ENCODE measurements at places on chromosomes 3 and 15.

GRCh38 chr3:58565621-58566397 lies 11.4 kb downstream of the FAM107A start:
- no peak for DNase-seq

GRCh38 chr3:66395635-66396034 lies 105.2 kb downstream of the LRIG1 start:
- DNase-seq: no peak

DNA sequence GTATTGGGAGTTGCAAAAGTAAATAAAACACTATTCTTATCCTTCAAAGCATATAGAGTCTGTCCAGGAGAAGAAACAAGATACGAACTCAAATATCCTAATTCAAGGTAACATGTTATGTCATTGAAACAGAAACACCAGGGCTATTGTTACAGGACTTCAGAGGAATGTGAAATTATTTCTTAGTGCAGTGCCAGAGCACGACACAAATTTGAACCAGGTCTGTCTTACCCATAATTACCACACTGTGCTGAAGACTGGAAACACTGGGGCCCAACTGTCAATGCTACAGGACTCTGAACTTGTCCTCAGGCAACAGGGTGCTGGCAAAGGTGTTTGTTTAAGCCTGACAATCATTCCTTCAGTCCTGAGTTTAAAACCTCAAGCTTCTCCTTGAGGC lies 633.6 kb upstream of the UBE2E2 start:
- no peak for DNase-seq

DNA sequence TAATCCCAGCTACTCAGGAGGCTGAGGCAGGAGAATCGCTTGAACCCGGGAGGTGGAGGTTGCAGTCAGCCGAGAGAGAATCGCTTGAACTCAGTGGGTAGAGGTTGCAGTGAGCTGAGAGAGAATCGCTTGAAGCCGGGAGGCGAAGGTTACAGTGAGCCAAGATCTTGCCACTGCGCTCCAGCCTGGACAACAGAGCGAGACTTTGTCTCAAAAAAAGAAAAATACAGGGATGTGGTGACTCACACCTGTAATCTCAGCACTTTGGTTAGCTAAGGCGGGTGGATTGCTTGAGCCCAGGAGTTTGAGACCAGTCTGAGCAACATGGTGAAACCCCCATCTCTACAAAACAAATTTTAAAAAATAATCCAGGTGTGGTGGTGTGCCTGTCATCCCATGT lies 26.8 kb downstream of the UBE2E1 start:
- DNase-seq: no peak

GRCh38 chr3:61847784-61848462 lies 286.6 kb downstream of the PTPRG start:
- DNase-seq: no peak

GRCh38 chr3:195583831-195584542 lies at the start of gene APOD:
TSS of gene APOD (minus strand) at chr3:195583940. CDS start at chr3:195579461, 4,479 bp downstream.
- DNase-seq: no peak

GRCh38 chr3:69825446-69825845 lies 86.2 kb downstream of the MITF start:
- DNase-seq: no peak

- no peak for DNase-seq
Measured at GRCh38 chr15:70538278-70538677, 225.1 kb downstream of the UACA start.

DNA sequence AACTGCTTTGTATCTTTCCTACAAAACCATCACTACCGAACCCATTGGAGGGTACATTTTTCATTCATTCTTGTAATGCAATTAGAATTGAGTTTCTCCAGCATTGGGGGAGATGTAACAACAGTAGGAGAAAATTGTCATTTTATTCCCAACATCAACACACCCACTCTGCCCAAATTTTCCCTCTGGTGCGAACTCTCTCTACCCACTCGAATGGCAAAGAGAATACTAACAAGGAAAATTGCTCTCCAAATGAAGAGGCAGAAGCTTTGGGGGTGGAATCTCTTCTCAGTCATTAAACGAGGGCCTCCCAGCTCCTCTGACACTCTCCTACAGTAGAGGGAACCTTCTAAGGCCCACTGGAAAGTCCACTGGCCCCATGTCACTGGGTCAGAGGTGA lies 135.7 kb downstream of the MEGF11 start:
- DNase-seq: no peak

DNA sequence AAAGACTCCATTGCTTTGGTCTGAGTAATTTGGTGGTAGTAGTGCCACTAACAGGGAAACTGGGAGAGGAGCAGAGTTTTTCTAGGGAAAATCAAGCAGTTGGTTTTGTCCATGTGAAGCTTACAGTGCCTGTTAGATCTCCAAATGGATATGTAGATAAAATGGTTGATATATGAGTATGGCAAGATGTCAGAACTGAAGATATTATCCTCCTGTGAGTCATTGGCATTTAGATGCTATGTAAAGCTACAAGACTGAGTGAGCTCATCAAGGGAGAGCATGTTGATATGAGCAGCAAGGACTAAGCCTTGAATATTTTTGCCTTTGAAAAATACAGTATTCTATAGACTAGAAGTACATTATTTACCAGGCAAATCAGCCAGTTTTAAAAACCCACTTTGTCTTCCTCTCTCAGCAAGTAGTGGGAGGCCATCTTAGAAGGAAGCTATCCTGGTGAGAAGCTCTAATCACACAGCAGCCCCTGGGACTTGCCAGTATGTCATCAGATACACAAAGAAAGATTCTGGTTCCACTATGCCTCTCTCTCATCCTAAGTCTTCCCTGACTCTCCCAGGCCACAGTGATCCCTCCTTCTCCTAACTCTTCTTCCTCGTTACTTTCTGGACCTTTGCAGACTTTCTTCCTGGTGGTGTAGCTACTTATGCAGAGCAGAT lies 77.4 kb upstream of the ANKRD28 start:
- DNase-seq: no peak

GRCh38 chr3:194738254-194739093 lies 52.8 kb downstream of the FAM43A start:
- DNase-seq: no peak

DNA sequence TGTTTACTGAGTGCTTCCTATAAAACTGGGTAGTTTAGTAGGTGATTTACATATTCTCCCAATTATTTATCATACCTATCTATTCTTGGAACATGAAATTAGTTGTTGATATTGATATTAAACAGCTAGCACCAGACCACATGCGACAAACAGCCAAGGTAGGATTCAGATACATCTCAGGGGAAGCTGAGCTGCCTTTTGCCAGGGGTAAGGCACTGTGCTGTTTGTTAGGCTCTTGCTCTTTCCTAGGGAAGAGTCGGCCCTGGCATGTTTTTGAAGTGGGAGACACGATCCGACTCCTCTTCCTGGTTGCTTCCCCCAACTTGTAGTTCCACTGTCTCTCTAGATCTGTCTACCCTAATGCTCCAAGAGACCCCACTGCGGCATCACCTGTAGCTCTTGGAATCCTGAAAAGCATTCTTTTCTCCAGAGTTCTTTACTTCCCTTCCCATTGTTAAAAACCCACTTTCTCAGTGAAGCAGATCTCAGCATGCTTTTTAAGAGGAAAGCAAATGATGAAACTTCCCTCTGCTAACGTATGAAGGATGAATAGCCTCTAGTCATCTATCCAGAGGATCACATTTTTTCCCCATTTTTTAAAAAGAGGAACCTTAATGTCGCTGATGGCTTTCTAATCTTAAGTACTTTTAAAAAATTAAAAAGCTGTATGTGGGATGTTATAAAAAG lies 138.4 kb downstream of the GHSR start:
- no peak for DNase-seq

DNA sequence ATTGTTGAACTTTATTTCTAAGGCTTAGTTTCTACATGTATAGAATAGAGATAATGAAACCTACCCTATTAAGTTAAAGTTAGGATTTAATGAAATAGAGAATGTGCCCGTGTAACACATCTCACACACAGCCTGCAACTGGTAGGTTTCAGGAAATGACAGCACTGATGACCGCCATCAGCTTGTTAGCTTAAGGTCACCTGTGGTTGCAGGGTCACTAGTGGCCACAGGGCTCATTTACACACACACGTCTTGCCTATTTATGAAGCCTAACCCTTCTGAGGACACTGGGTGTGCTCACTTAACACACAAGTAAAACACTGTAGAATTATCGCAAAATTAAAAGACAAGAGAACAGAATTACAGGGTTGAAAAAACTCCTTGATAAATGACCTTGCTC lies 20.1 kb downstream of the CHRM5 start:
- DNase-seq: no peak

GRCh38 chr15:79105141-79105540 lies 14.6 kb upstream of the RASGRF1 start:
- no peak for DNase-seq

DNA sequence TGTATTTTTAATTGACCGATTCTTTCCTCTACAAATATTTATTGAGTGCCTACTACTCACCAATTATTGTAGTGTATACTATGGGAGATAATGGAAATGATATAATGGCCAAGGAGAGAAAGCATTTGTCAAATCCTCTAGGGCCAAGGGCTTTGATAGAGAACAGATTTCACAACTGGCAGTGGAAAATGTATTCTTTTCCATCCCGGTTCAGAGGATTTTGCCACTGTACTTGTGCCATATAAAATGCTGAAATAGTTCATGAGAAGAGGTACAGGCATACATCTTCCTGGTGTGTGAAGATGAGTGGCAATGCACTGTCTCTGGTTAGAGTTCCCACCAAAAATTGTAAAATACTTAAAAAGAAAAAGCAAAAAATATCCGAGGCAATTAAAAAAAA lies 451.6 kb upstream of the TPRG1 start:
- no peak for DNase-seq

DNA sequence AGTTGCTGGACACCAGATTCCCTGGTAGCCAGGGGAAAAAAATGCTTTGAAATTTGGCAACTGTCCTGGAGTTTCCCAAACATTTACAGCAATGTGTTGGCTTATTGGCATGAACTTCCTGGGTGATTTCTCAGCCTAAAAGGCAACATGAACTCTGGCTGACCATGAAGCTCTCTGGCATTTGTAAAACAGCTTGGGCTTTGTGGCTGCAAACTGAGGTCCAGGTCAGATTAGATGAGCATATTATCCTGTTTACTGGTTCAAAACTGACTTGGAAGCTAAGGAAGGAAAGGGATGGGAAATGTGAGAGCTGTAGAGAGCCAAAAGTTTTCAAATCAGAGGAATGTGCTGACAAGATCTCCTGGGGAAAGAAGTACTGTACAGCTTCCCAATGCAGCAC lies 139.0 kb downstream of the P3H2 start:
- no peak for DNase-seq

- DNase-seq: no peak
Measured at GRCh38 chr3:190265796-190266195, 56.5 kb downstream of the CLDN1 start.

- no peak for DNase-seq
Measured at GRCh38 chr15:49079340-49080039, 33.2 kb upstream of the SECISBP2L start.

- DNase-seq: no peak
Measured at GRCh38 chr3:16433701-16434151, 79.8 kb downstream of the RFTN1 start.

GRCh38 chr3:15522016-15522415 lies 510 bp upstream of the COLQ start:
- no peak for DNase-seq

DNA sequence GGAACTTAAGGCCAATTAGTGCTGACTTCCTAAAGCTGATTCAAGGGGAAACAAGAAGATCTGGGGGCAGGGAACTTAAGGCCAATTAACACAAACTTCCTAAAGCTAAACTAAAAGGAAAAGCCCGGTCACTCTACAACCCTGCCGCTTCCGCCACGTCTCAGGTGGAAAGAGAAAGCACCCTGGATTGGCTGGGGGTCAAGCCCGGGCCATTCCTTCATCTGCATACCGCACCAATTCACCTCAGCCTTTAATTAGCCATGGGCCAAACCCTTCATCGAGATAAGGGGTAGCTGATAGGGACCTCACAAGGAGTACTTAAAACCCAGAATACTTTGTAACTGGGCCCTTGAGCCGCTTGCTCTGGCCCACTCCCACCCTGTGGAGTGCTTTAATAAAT lies 14.4 kb downstream of the TMPRSS7 start:
- DNase-seq: no peak

DNA sequence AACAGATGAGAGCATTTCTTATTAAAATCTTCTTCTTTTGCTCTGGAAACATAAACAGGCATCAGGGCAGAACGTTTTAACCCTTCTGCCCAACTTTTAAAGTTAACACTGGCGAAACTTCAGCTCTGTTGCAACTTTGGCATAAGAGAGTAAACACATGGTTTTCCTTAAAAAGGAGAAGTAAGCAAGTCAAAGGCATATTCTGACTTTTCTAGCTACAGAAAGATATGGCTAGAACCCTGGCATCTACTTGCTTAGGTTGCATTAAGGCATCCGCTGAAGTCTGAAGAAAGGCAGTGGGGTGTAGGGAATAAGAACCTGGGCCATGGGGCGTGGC lies 13.3 kb upstream of the IL16 start:
- no peak for DNase-seq

GRCh38 chr15:28002867-28003266 lies 96.2 kb downstream of the OCA2 start:
- DNase-seq: no peak

DNA sequence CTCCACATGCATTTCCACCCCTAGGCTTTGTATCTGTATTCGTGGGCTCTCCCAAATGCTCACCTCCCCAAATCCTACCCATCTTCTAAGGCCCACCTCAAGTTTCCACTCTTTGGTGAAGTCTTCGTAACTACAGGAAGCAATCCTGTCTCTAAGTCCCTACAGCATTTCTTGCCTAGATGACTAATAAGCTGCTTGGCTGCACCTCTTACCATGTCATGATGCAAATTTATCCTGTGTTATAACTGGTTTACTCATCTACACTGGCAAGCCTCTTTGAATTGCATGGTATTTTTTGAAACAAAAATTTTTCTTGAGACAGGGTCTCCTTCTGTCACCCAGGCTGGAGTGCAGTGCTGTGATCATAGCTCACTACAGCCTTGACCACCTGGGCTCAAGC lies 73.3 kb downstream of the SETMAR start:
- no peak for DNase-seq

DNA sequence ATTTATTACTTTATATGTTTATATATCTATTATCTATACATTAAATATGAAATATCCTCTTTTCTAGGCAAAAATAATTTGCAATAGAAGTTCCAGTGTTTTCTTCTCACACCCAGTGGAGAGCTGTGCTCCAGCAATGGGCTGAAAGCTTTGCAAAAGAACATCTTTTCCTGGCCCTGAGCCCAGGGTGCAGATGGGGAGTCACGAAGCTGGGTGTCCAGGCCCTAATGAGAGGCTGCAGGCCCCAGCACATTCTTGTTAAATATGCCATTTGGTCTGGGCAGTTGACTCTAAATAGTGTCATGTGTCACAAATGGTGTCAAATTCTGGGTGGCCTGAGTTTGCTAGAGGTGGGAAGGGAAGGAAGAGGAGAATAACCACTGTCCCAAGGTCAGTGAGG lies 5.7 kb downstream of the NTRK3 start:
- no peak for DNase-seq

- DNase-seq: no peak
Measured at GRCh38 chr3:165355316-165355715, 159.1 kb upstream of the SLITRK3 start.

- peak; percentile 2 for DNase-seq
Measured at GRCh38 chr15:39171944-39172368, 408.9 kb upstream of the THBS1 start.

Data from stimulated activated CD4-positive, alpha-beta T cell treated with anti-CD3 and anti-CD28 coated beads, Interleukin-12 subunit alpha, Interleukin-12 subunit beta, amount 100 ng/mL, for 24 hours (primary cell).